ENCODE measurements at places on chromosomes 11 and 22. TPM values are rescaled to one million over a fixed set of nuclear protein-coding genes. Genes with fewer than 3 reads are reported as not detected.

Gene LIPT2
- total RNA-seq = 6.0 TPM

Gene SCN3B
- 0.61 TPM for total RNA-seq

Gene TIGD3
- total RNA-seq = 0.32 TPM

Gene XBP1
- 259 TPM for total RNA-seq

Gene FKBP2
- total RNA-seq = 61.9 TPM

Gene RPS19BP1
- 88.4 TPM for total RNA-seq

Gene ADM
- 51.4 TPM for total RNA-seq

Gene VWCE
- total RNA-seq = 0.55 TPM

Gene CDC42BPG
- total RNA-seq = 18.0 TPM

Gene NF2
- total RNA-seq = 65.3 TPM

Gene TRMU
- total RNA-seq = 34.1 TPM

DNA sequence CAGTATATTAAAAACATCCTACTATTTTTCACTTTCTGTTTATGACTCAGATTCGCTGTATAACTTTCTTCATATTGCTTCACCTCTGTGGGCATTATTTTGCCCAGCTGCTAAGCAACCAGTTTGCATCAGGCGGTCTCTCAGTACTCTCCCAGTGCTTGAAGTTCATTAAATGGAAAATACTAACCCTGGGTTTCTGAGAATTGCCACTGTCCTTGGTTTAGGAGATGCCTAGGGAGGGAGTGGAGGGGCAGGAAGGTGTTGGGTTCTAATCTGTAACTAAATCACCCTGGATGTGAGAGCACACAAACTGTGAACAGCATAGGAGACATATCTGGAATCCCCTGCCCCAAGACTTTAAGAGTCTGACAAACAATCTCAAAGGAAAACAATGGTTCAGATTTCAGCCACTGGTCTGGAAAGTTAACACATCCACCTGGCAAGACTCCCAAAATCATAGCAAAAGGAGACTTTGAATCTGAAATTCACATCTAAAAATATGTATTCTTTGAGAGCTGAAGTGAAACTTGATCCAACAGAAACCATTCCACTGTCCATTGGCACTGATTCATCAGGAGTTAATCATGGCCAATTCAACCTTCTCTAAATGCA, 540.0 kb downstream of the SOX6 start:
- DNase-seq = peak; percentile 46

GRCh38 chr11:123197711-123198110, 2.7 kb upstream of the CLMP start:
- no peak for DNase-seq

DNA sequence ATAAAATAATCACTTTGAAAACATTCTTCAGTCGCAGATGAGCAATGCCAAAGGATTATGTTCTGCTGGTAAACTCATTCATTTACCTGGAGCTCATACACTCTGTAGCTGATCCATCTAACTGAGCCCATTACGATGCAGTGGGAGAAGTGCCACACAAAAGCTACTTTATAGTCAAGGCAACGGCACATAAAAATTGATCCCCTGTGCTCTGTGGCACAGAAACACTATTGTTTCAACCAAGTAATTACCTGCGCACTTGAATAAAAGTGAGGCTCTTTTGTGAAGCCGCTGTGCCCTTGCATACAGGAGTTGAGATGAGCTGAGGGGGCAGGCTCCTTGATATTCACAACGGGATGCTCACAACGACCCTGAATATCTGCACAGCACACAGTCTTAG, 7.2 kb downstream of the DKK3 start:
- no peak for DNase-seq

DNA sequence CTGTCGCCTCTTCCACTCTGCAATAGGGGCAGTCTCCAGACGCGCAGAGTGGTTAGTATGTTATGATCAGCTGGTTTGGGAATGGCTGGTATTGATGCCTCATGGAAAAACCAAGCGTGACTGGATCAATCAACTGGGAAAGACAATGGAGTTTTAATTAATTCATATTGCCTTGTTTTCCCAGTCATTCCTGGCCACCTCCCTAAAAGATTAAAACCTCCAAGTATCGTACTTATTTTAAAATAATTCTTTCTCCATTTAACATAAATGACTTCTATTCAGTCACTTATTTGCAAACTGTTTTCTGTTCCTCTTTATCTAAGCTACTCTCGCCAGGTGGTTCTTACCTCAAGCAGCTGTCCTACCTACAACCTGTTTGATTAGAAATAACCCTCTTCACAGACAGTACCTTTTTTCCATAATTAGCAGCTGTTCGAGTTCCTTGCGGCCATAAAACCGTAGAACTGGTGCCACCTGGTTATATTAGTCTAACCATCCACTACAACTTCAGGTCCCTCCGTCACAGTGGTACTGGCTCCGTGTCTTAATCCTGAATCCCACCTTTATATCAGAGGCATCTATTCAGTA, 898 bp downstream of the ZNF215 start:
- DNase-seq = no peak

- no peak for DNase-seq
Measured at GRCh38 chr11:104699981-104700380, 198.3 kb downstream of the CASP12 start.

- no peak for DNase-seq
Measured at GRCh38 chr11:72493426-72494108, 59.2 kb upstream of the CLPB start.

DNA sequence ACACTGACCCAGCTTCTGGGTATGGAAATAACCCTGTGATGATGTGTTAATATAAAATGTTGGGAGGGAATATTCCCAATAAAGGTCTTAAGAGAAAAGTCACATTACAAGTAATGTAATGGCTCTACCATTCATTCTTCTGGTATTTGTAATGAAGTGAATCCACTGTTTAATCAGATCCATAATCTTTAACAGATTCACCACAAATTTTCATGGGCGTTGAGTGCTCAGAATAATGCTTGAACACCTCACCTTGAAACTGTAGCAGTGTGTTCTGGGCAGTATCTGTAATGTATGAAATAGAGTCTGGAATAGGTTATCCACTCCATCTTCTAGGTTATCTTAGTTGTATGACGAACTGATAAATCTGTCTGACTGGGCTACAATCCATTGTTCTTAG, 26.6 kb upstream of the CRTAM start:
- DNase-seq = no peak
